ENCODE measurements at places on chromosomes 1 and 21.

DNA sequence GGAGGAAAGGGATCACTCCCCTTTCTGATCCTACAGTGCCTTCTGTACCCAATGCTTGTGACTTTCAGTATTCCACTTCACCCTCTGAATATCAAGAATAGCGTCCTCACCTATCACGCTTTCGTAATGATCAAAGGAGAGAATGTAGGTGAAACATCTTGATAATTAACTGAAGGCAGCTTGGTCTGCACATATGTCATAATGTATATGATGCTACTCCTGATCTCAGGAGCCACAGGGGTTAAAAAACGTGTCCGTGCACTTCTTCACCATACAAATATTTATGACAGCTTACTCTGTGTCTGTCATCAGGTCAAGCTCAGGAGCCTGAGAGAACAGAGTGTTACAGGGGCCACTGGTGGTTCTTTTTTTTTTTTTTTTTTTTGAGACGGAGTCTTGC, 1.2 kb upstream of the PIK3C2B start:
- no peak for DNase-seq

DNA sequence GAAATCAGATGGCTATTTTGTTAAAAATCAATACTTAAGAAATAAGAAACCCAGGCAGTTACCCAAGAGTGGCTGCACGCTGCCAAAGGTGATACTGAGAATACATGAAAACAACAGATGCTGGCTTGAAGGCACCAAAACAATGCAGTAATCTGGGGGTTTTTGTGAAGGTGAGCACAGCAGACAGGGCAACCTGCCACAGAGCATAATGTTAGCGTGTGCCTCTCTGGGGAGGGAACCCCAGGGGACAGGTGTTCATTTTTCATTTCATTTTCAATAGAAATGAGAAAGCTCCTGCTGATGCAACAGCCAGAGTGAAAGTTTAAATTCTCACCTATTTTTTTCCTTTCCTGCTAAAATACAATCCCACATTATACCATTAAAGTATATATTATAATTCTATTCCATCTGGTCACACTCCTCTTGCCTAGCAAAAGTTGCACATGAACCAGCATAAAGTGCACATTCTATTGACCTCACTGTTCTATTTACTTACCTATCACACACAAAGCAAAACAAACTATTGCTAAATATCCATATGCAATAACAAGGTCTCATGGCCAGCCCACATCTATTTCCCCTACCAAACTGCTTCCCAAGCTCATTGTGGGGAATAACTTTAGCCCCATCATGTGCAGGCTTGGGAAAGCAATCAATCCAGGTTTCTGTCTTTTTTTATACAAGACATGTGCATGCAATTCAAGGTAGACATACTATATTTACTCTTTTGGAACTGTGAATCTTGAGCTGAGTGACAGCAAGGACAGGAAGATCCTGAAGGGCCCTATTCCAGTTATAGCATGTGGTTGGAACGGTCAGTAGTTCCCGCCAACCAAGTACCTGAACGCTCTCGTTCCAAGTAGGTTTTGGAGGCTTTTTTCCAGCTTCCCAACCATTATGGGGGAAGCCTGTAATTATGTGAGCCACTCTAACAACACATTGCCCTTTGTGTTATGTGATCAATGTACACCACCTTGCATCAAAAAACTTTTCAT, 173.6 kb downstream of the RERE start:
- DNase-seq, result no peak

DNA sequence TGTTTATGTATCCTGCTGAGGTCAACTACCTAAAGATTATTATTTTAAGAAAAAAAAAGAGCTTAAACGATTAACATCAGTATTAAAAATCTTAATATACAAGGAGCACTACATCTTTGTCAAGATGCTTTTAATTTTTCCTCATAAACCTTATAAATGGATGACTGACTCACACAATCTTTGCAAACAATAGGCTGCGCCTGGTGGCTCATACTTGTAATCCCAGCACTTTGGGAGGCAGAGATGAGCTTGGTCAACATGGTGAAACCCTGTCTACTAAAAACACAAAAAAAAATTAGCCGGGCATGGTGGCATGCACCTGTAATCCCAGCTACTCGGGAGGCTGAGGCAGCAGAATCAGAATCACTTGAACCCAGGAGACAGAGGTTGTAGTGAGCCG, 1.7 kb downstream of the KHDC4 start:
- no peak for DNase-seq

GRCh38 chr1:234978397-234979295, 150.0 kb downstream of the TOMM20 start:
- peak; percentile 27 for DNase-seq

DNA sequence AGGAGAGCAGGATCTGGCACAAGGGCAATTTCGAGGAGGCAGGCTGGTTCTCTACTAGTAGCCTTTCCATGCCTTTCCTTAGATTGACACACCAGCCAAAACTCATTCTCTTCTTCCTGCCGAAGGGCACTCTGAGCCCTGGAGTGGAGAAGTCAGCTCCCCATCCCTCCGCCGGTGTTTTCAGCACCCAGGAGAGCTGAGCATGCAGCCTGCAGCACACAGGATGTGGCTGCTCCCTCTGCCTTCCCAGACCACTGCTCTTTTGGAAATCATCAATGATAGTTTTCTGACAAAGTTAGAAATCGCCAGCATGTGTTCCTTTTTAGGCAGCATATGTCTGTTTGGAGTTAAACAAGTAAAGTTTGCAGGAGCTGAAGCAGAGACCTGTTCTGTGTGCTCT, 11.7 kb downstream of the RNU5D-1 start:
- no peak for DNase-seq

GRCh38 chr21:31185663-31186062, 147.4 kb upstream of the KRTAP19-8 start:
- DNase-seq, result no peak

DNA sequence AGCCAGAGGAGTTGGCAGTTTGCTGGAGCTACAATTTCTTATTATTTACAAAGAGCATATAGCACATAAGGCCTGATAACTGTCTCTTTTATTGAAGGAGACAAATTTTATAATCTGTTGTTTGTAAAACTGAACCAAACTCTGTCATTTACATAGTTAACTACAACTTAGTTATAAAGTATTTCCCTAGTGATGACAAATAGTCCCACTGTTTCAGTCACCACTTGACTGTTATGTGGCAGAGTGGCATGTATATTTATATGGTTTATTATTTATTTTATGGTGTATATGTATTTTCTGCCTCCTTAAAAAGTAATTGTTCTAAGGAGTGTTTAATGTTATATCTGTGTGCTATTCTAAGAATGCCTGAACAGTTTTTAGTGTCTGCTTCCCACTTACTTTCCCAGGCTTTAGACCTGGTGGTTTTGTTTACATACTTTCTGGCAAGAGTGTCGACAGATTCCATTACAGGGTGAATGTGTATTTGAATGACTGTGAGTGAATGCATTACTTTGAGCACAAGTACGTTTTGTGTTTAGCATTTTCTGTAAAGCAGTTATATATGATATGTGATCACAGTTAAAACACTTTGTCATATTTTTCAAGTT, 10.0 kb downstream of the TSEN15 start:
- no peak for DNase-seq

DNA sequence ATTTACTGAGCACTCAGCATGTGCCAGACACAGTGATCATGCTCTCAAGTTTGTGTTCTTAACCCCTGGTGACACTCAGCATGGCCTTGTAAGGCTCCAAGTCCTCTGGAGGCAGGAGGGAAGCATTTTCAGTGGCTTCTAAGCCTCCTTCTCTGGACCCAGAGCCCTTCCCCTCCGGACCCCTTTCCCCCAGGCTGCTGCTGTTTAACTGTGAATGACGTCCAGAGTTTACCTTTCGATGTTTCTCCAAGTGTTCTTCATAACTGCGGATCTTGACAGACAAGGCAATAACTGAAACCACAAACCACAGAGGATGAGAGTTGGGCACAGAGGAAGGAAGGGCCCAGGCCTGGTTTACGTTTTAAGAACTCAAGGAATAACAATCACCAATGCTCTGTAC, 6.5 kb downstream of the MRPS15 start:
- DNase-seq, result no peak

- no peak for DNase-seq
Measured at GRCh38 chr1:202171292-202172014, 11.1 kb upstream of the PTPN7 start.

DNA sequence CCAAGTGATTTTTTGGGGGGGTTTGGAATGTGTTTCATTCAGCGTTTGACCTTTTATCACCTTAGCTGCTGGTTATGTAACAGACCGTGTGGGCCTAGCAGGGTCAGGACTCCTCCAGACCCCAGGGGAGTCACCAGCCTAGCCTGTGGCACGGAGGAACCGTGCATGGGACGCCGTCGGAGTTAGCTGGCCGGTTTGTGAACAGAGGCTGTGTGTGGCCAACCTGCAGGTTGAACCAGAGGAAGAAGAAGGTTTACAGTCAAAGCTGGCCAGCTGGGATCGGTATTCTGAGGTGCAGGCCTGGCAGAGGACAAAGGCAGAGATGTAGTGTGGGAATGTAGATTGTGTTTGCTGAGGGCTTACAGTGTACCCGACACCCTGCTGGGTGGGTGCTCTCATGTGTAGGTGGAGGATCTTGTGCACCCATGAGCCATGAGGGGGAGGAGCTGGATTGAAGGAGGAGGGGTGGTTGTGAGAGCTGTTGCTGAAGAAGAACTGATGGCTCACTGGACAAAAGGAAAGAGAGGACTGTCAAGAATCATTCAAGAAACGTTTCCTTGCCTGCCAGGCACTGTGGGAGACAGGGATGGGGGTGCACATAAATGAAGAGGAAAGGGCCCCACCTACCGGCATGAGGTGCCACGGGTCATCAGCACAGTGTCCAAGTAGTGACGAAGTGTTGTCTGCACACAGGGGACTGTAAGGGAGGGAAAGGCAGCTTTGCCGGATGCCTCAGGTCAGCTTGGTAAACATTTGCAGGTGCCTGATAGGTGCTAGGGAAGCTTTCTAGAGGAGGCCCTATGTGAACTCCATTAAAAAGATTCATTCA, 40.0 kb upstream of the PWP2 start:
- DNase-seq, result no peak

DNA sequence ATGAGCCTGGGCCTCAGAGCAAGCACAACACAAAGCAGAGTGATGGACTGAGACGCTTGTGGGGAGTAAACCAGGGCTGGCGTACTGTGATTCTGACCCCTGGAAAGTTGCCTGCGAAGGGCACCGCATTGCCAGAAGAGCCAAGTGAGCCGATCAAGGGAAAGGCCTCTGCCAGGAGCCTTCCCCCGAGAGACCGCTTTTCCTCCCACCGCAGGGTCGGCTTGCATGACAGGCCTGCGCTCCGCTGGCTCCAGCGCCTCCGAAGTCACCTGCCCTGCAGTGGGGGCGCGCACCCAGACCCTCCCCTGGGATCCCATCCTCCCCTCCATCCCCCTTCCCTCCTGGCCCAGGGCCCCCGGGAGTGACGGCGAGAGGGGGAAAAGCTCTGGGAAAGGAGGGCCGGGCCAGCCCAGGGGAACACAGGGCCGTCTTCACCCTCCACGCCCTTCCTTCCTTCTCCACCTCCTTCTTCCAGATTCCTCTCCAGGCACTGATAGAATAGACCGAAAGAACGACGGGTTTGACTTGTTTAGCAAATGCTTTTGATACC, 165.0 kb downstream of the TRIM33 start:
- no peak for DNase-seq

DNA sequence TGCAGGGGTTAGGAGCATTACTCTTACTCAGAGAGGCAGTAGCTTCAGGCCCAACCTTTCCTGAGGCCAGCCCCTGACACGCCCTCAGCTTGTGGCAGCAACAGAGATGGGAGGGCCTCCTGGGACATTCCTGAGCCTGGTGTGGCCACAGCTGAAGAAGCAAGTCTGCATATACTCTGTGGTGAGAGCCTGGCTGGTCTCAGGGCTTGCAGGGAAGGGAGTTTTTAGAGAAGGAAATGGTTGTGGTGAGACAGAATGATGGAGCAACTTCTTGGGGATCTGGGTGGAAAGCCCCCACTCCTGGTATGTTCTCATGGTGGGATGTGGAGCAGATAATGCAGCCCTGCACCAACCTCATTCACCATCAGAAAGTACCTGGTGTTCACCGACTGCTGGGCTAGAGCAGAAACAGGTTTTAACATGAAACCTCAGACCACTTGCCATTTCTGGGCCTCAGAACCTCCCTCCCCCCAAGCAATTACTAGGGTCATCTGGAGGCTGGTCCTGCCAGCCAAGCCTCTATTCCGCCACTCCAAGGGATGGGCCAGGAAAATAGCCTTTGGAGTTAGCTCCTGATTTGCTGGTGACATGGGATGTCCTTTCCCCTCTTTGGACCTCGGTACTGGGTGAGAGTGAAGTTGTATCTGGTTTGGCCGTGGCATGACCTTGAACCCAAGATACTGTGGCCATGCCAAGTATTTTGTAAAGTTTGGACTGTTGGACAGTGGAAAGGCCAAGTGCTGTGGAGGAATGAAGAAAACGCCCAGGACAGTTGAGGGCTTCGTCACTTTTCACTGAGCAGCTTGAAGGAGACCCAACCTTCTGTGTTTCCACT, 28.1 kb upstream of the RNF19B start:
- DNase-seq, result peak; percentile 16

- no peak for DNase-seq
Measured at GRCh38 chr1:15364740-15365139, 44.9 kb upstream of the EFHD2 start.

- no peak for DNase-seq
Measured at GRCh38 chr21:35015435-35016024, 33.6 kb downstream of the RUNX1 start.

GRCh38 chr1:53549781-53550180, 90.6 kb downstream of the DMRTB1 start:
- no peak for DNase-seq

DNA sequence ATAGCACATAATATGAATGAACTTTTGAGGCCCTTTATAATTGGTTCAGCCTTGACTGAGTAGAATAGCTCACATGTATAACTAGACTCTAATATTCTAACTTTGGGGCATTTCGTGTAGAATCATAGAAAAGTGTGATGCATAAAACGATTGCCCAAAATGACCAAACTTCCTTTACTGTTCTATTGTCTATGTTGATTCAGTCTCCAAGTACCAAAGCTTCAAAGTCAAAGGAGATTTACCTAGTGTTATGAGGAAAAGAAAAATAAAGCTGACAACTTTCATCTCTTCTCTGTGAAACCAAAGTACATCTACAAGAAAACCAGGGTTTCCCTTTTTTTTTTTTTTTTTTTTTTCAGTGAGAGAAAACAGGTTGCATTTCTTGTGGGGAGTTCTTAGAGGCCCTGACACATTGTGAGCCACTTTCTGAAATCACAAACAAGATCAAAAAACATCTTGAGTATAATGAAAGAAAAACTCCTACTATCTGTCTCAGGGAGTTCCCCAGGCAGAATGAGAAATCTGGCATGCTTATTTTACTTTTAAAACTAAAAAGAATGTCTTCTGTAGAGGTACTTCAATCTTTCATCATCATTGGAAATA, 183.4 kb downstream of the TNFSF18 start:
- DNase-seq, result no peak

DNA sequence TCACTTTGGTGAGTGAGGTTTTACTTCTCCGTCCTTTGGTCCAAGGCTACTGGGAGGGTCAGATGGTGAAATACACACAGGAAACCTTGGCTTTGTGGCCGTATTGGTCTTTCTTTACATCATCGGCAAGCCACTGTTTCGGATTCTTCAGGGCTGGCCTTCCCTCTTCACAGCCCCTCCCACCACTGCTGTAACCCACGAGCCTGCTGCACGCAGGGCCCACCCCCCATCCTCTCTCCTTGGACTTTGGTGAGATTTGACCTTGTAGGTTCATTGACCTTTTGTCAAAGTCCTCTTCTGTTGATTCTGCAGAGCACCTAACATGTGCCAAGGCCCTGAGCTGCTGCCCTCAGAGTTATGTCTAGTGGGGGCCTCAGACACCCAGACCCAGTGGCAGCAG, 328.6 kb downstream of the CAMTA1 start:
- DNase-seq, result no peak

- no peak for DNase-seq
Measured at GRCh38 chr1:162003061-162003829, 20.4 kb downstream of the OLFML2B start.

All from stimulated activated CD8-positive, alpha-beta memory T cell treated with anti-CD3 and anti-CD28 coated beads, Interleukin-12 subunit alpha, Interleukin-12 subunit beta, amount 100 ng/mL, for 4 hours (primary cell).